ENCODE measurements at places on chromosomes 6 and 20.
A peak's percentile ranks its signal among the peaks of the same experiment; 100 is the strongest.

- no peak for DNase-seq
Observed at GRCh38 chr6:109252261-109253041, 129.8 kb downstream of the CD164 start.

DNA sequence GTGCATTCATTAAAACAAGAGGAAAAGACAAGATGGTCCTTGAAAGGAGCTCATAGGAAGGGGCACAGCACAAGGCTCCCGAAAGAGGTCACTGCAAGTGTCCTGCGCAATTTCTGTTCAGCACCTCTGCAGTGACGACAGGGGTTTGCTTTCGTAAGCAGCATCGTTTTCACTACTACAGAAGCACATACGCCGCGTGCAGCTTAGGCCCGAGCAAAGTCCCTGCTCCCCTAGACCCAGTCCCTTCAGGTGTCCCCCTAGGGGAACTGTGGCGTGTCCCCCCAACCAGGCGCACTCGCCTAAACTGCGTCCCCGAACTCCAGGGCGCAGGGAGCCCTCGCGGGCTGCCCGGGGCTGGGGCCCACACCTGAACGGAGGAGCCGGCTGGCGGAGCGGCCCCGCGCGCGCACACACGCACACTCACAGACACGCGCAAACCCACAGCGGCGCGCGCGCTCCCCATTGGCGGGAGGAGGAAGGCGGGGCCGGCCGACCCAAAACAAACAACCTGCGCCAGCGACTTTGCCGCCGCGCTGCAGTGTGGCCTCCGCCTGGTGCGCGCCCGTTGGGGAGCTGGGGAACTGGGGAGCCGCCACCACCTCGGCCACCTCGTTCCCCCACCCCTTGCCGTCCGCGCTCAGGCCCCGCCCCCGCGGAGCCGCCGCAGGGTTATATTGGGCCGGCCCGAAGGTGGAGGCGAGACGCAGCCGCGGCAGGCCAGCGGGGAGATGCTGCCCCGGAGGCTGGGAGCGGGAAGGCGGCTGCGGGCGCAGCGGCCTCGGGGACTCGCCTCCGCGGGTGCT, at the start of gene FOXQ1:
TSS of gene FOXQ1 (plus strand) at position 699 of the 803 bp plus-strand sequence. CDS start 607 bp downstream, outside the sequence.
- DNase-seq = peak; percentile 45

DNA sequence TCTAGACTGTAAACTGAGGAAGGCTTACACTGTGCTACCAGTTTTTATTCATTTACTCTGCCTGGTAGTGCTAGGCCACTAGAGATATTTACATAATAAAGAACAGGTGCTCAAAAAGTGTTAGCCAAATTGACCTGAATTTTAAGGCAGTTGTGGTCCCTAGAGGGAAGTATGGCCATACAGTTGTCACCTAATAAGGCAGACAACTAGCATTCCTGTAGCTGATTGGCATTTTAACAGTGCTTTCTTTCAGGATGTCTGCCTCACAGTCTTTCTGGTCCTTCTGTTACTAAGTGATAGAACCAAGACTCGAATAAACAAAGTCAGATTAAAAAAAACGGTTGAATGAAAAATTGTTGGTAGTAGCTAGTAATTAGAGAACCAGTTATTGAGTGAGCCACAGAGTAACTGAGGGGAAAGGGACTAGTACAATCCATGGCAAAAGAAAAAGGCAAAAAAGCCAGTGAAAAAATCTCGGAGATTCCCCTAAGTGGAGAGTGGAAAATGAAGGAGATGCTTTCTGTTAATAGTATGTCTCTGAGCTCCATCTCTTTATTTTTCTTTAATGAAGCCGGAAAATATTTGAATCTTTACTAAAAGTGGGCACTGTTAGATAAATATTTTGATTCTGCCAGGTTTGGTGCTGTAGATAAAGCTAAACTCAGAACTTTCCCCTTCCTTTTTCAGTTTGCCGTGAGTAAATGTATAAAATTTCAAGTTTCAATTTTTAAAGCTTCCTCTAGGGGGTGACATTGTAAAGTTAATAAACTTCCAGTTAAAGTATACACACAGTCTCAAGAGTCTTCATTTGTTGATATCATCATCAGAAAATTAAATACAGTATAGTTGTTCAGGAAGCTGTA, 9.1 kb downstream of the VTA1 start:
- peak; percentile 46 for DNase-seq

GRCh38 chr6:158154816-158155215, 13.2 kb downstream of the SERAC1 start:
- peak; percentile 0 for DNase-seq

DNA sequence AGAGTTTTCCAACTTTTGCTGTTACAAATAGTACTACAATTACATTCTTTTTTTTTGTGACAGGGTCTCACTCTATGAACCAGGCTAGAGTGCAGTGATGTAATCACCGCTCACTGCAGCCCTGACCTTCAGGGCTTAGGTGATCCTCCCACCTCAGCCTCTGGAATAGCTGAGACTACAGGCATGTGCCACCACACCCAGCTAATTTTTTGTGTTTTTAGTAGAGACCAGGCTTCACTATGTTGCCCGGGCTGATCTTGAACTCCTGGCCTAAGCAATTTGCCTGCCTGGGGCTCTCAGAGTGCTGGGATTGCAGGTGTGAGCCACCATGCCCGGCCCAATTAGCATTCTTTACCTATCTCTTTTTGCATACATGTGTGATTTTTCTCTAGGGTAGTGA, 12.5 kb downstream of the ATRN start:
- no peak for DNase-seq

DNA sequence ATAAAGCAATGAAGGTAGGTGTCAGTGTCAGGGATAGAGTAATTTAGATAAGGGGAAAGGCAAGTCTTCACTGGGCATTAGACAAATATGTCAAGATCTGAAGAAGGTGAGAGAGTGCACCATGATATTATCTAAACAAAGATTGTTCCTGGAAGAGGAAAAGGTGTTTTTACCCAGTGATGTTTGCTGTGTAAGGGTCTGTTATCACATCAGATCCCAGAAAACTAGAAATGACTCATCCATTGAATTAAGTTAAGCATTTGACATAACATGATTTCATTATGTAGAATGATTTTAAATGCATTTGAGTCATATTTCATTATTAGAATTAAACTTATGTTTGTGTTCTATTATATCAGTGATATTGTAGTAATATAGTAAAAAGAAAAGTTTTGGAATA, 1279.5 kb upstream of the CITED2 start:
- no peak for DNase-seq
